ENCODE measurements at places on chromosomes 4 and X.

GRCh38 chr4:189304809-189305208 lies 635.9 kb upstream of the FRG1 start:
- DNase-seq, result no peak

DNA sequence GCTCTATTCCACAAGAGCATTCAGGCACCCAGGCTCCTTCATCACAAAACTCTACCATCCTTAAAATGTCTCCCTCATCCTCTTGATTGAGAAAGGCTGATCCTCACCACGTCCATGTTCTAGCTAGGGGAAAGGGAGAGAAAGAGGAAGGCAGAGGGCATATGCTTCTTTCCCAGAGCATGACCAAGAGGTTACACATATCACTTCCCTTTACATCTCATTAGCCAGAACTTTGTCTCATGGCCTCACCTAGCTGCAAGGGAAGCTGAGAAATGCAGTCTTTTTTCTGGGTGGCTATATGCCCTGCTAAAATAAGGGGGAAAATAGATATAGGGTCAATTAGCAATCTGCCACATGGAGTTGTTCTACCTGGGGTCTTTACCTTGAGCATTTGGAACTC lies 42.7 kb downstream of the LONRF3 start:
- DNase-seq, result no peak

- DNase-seq, result no peak
Measured at GRCh38 chr4:138833974-138834373, 181.6 kb upstream of the NOCT start.

DNA sequence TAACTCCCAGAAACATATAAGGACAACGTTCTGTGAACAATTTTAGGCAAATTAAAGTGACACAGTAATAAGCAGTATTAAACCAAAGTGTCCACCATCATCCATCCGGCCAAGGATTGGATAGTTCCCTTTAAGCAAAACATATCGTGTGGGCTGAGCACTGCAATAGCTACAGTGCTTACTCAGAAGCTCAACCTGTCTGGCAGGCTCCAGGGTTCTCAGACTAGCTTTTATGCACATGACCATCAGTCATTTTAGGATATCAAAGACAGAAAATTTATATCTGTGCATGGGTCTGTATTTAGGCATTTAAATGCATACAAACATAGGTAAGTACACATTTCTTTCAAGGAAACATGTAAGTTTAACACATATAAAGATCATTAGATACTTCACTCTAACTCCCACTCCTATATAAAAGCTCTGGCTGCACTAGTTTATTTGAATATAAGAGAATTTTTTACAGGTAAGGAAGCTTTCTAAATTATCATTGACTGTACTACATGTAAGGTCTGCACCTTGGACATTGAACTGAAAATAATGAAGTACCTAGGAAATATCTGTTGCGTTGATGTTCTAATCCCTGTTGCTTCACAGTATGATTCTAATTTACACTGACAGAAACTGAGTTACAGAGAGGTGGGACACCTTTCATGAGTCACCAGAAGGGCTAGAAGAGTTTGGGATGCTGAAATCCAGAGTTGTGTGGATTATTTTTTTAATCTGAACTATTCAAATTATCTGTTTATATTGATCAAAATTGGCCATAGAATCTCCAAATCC lies 67.6 kb downstream of the ELOVL6 start:
- DNase-seq, result no peak

DNA sequence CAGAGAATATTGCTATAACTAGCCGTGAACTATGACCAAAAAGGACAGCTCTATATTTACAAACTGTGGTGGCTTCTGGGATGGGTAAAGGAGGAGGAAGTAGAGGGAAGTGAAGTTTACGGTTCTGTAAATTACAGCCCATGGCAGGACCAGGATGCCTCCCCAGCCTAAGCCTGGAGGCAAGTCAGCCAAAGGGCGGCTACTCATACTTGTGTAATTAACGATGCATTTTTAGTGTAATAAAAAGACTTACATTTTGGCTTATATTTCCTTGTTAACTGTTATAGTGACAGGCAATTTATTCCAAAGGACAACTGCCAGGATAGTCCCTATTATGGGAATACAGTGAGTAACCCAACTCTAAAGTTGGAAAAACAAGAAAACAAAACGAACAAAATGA lies 139.9 kb upstream of the OTUD4 start:
- DNase-seq, result no peak

DNA sequence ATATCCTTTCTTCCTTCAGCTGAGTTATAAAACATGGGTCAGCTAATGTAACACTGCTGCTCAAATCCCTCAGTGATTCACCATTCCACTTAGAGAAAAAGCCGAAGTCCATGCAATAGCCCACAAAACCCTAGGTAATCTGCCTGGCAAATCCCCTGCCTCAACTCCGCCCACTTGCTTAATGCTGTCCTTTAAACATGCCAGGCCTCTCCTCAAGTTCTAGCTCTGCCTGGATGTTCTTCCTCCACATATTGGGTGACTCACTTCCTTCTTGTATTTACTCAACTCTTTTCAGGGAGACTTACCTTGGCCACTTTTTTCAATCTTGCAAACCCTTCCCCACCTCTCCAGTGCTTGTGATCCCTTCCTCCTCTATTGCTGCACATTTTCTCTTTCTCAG lies 89.8 kb downstream of the EMCN start:
- DNase-seq, result no peak

GRCh38 chr4:48431401-48431800 lies 51.7 kb upstream of the SLC10A4 start:
- no peak for DNase-seq

DNA sequence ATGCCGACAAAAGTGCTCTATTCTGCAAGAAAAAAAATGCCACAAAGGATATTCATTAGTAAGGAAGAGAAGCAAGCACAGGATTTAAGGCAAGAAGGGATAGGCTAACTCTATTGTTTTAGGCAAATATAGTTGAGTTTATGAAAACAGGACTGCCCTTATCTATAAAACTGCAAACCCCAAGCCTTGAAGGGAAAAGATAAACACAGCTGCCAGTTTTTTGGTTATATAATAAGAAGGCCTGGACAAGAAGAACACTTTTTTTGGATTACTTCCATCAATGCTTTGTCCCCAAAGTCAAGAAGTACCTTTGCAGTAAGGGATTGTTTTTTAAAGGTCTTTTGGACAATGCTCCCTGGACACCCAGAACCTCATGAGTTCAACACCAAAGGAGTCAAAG lies 45.4 kb upstream of the WWC2 start:
- DNase-seq, result no peak

GRCh38 chr4:8125526-8126056 lies 33.0 kb downstream of the ABLIM2 start:
- no peak for DNase-seq

DNA sequence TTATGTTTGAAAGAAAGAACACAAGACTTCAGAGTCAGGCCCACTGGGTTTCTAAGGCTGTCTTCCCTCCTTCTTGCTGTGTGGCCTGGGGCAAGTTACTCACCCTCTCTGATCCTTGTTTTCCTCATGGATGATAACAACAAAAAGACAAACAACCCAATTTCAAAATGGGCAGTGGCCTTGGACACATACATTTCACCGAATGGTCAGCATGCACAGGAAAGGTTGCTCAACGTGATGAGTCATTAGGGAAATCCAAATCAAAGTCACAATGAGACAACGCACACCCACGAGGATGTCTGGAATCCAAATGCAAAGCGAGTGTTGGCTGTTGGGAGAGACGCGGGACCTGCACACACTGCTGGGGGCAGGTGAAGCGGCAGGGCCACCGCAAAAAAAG lies 50.8 kb upstream of the PPP2R2C start:
- no peak for DNase-seq

DNA sequence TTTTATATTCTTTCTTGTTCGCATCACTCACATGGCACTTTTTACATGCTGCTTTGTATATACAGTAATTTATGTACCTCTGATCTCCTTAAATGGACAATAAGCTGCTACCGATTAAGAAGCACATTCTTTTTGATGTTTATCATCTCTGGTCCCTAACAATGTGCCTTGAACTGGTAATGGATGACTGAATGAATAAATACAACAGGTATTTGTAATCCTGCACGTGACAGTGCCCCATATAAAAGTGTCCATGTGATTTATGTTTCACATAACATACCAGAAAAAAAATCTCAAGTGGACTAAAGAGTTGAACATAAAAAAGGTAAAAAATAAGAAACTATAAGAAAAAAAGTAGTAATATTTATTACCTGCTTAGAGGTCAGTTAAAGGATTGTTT lies 7.7 kb upstream of the SLAIN2 start:
- DNase-seq, result no peak

DNA sequence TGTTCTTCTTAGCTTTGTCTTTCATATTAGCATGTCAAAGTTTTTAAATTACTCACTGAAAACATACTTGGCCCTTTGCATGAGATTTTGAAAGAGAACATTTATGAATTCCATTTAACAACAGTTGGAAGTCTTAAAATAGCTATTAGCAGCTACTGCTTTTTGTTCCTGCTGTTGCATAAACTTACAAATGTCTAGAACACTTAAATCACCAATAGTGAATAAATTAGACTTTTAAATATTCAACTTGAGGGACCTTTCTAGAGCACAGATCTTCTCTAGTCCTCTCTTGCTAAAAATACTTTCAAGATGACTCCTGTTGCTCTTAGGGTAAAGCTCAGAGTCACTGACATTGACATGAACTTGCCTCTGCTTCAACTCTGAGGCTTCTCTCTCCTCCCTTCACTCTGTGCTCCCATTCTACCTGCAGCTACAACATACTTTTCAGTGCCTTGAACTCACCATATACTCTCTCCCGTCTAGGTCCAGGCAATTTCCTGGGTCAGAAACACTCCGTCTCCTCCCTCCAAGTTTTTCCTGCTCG lies 15.8 kb upstream of the TXK start:
- no peak for DNase-seq

GRCh38 chr4:95548738-95549245 lies at the start of gene UNC5C:
UNC5C (minus strand) TSS chr4:95548973.
- DNase-seq, result no peak
